ENCODE measurements at places on chromosomes 12 and 14. TPM values are rescaled to one million over a fixed set of nuclear protein-coding genes. Genes with fewer than 3 reads are reported as not detected.
A peak's percentile ranks its signal among the peaks of the same experiment; 100 is the strongest.

GRCh38 chr12:15644700-15645099 lies 144.5 kb downstream of the EPS8 start:
- no peak for DNase-seq

- peak; percentile 60 for DNase-seq
Observed at GRCh38 chr12:45388545-45388944, 172.7 kb downstream of the ANO6 start.

DNA sequence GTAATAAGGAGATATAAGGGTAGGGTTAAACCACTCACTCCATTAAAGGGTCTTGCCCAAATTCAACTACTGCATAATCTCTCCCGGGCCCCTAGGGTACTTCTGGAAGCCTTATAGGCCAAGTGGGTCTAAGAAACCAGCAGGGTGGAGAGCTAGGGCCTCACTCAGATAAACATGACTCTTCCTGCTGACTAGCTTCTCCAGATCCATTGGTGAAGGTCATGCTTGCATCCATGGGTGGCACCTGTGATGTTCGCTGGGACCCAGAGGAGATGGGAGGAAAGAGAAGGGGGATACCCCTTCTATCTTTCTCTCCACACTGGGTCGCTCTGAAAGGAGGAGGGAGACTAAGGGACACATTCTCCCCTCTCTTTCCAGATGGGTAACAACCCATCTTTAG lies 36.1 kb upstream of the HIGD1C start:
- DNase-seq, result no peak

DDN gene
- total RNA-seq, result 5.5 TPM

DNA sequence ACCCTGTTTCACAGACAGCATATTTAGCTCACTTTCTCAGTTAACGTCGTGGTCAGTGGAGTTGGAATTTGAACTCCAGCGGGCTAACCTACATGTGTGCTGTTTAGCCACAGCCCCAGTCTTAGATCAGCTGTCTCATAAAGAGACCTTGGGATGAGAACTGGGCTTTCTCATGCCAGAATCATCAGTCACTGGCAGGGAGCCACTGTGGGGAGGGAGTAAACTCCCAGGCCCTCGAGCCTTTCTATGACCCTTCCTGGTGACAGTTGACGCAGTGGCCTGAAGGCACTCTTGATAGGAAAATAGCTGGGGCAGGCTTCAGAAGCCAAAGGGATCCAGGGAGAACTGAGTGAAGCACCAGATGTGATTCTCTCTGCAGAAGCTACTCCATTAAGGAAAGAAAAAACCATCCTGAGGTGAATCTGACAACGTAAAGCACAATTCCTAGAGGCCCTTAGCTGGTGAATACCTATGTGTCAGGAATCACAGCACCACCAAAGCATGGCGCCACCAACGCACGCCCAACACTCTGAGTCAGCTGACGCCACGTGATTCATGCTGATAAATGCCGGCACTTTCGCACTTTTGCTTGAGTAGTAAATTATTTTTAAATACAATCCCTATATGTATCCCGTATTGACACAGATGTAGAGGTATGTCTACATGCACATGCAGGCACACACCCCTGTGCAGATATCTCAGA lies 279.6 kb upstream of the TMEM132C start:
- no peak for DNase-seq

GDF3 gene
- 2.9 TPM for total RNA-seq

GRCh38 chr12:18752947-18753346 lies 15.0 kb downstream of the CAPZA3 start:
- no peak for DNase-seq

BLTP3B gene
- total RNA-seq, result 104 TPM

FGF6 gene
- 1.4 TPM for total RNA-seq

GRCh38 chr12:110948041-110948440 lies 27.7 kb upstream of the MYL2 start:
- no peak for DNase-seq

- DNase-seq, result no peak
Observed at GRCh38 chr14:45051180-45051579, 32.7 kb upstream of the PRPF39 start.

- DNase-seq, result no peak
Observed at GRCh38 chr12:95390932-95391331, 83.0 kb upstream of the METAP2 start.

ZDHHC22 gene
- total RNA-seq, result 0.24 TPM

SLC7A7 gene
- 4.8 TPM for total RNA-seq

VRTN gene
- total RNA-seq, result 1.2 TPM

DNA sequence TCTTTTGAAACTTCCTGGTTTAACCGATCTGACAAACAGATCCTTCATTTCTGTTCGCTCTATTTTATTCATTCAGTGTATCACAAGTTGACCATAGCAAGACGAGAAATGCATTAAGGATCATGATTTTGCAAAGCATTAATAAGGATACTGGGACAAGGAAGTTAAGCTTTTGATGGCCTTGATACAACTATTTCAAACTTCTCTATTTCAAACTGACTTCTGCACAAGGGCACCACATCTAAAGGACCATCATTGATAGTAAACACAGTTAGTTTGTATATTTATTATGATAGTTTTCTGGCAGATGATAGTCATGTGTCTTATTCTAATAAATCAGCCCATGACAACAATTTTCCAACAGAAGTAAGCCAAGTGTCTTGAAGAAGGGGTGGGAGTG lies 25.8 kb upstream of the PLXNC1 start:
- no peak for DNase-seq

GRCh38 chr12:62588916-62589315 lies 122.3 kb downstream of the MON2 start:
- DNase-seq, result no peak

DNA sequence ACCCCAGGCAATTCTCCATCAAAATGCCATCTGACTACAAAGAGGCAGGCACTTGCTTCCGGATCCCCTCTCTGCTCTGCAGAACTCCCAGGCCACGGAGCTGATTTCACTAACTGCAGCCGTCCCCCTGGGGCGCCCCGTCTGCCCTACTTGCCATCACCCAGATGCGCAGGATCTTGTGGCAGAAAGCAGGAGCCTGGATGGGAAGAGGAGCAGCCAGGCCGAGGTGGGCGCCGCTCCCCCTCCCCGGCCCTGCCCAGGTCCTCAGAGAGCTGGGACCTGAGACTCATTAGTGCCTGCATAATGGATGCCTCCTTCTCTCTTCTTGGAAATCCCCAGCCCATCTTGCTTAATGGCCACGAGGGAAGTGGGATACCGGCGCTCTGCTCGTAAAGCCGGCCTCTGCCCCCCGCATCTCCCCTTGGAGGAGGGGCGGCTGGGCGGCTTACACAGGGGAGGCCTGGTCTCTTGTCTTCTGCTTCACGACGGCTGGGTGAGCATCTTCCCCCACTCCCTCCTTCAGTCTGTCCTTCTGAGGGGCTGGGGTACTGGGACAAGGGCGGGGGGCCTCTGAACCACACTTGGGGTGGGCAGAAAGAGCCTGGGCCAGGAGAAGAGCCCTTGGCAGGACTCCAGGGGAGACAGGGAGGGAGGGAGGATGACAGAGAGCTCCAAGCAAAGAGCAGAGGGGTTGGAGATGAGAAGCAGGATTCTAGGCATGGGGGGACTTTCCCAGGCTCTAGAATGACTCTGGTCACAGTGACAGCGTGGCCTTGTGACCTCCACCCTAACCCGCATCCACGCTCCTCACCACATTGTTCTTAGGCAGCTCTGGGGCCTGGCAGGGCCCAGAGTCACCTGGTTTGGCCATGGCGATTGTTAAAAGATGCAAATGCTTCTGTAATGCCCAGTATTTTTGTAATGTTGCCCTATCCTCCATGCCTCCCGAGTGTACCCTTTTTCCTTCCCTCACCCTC lies 19.4 kb upstream of the EML1 start:
- no peak for DNase-seq
